WTC11 (cell line): ENCODE measurements at places on chromosomes 13 and 19. TPM values are rescaled to one million over a fixed set of nuclear protein-coding genes. Genes with fewer than 3 reads are reported as not detected.

The TMEM150B gene
- 0.44 to 0.50 TPM in 2 of 3 replicates, not detected in the other for total RNA-seq

The SGCG gene
- total RNA-seq = not detected in 3 replicates

DNA sequence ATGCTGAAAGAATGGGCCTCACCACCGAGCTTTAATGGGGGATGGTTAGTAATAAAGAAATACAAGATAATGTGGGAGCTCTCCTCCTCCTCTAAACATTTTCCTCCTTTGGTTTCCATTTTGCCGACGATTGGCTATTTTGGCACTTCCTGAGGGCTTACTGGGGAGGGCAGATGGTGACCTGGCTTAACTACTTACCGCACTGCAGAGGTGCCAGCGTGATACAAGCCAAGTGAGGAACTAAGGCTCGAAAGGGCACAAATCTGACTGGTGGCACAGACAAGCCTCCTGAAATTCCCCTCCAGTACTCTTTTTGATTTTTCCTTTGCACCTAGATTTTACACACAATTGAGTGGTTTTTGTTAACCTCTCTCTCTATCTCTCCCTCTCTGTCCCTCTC lies 53.3 kb upstream of the RAP2A start:
- DNase-seq = no peak
- no peak overlapping the region for H3K27ac ChIP-seq
- H3K27me3 ChIP-seq = no peaks in the 10 kb centered on the region
- no peaks in the 10 kb centered on the region for H3K4me1 ChIP-seq

DNA sequence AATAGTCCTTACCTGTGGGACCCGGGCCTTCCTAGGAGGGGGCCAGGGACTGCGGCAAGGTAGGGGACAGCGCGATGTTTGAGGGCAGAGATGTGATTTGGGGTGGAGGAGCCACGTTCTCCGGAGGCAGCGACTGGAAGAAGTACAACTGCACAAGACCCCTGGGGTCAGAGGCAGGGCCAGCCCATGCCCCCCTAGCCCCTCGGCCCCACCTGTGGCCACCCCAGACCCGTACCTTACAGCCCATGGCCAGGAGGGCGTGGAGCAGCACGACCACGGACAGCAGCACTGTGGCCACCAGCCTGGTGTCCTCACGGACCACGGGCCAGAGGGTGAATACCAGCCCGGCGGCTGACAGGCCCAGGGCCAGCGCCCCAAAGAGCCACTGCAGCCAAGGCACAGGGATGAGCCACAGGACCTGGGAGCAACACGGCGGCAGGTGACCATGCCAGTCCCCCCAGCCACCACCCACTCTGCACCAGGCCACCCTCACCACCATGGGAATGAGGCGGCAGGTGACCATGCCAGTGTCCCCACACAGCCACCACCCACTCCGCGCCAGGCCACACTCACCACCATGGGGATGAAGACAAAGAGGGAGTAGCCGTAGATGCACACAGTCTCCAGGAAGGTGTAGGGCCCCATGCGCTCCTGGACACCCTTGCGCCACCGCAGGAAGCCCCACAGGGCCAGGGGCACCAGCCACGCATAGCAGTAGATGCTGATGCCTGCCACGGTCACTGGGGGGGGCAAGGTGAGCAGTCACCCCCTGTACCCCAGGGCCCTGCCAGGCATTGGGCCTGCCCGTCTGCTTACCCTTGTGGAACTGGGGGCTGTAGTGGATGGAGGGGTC lies 5.0 kb downstream of the YIPF2 start:
- peaks cover 14% of the 10 kb centered on the region for H3K36me3 ChIP-seq

The KLK7 gene
- 0.66 to 0.87 TPM (median 0.78 TPM) in 3 replicates for total RNA-seq

GRCh38 chr13:27496536-27497273 lies 46.3 kb upstream of the MTIF3 start:
- no peaks in the 10 kb centered on the region for H3K36me3 ChIP-seq
- H3K4me3 ChIP-seq = no peak overlapping the region
- H3K27me3 ChIP-seq = no peaks in the 10 kb centered on the region
- DNase-seq = no peak
- H3K27ac ChIP-seq = no peak overlapping the region

GRCh38 chr13:112793545-112794445 lies 104.0 kb downstream of the ATP11A start:
- H3K27me3 ChIP-seq = no peaks in the 10 kb centered on the region
- H3K36me3 ChIP-seq = peaks cover 45% of the 10 kb centered on the region
- peak; percentile 8 for DNase-seq
- H3K27ac ChIP-seq = no peak overlapping the region; the same call in 1 of the 2 replicates
- peaks cover 28% of the 10 kb centered on the region for H3K4me1 ChIP-seq

DNA sequence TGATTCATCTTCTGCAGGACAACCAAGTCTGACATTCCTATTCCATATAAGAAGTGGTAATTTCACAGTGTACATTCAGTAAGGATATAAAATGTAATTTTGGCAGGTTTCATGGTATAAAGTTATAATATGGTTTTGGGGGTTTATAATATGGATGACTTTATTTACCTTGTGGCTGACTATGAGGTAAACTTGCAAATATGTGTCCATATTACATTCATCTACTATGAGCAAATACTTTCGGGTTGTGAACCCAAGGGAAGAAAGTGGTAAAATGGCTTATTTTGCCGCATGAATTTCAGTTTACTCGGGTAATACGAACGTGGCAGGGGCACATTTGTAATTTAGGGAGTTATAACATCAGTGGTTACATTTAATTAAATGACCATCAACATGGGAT lies 86.7 kb upstream of the TNFSF11 start:
- H3K4me3 ChIP-seq = no peak overlapping the region
- H3K36me3 ChIP-seq = peaks cover 5% of the 10 kb centered on the region; the same call in 1 of the 2 replicates
- no peaks in the 10 kb centered on the region for H3K4me1 ChIP-seq
- H3K27me3 ChIP-seq = no peaks in the 10 kb centered on the region
- no peak for DNase-seq

GRCh38 chr19:8240274-8241229 lies 31.4 kb downstream of the CERS4 start:
- DNase-seq = peak; percentile 76
- peaks cover 19% of the 10 kb centered on the region for H3K4me1 ChIP-seq
- peaks cover 29% of the 10 kb centered on the region for H3K36me3 ChIP-seq

The EID2B gene
- total RNA-seq = 2.7 to 3.6 TPM (median 2.7 TPM) in 3 replicates

DNA sequence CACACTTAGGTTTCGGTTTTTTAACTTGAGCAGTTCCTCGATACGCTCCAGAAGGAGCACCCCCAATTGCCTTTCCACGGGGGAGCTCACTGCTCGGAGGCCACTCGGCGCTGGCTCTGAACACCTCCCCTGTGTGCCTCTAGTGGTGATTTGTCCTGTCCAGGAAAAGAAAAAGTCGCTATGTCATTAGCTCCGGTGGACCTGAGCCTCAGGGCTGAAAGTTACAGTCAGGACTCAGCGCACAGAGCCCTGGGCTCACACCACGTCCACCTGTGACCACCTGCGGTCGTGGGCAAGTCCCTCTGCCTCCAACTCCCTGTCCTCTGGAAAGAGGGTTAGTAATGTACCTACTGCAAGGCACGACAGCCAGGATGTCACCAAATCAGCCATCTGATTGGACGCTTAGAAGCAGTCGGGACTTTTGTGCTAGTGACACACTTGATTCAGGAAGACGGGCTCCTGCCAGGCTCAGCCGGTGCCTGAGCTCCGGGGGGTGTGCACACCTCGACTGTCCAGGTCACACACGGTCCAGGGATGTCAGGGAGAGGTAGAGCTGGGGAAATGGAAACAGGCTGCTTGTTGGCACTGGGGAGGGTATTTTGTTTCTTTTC lies 3.9 kb upstream of the TMPRSS9 start:
- no peak overlapping the region for H3K27ac ChIP-seq
- peaks cover 5% of the 10 kb centered on the region for H3K4me1 ChIP-seq
- peaks cover 11% of the 10 kb centered on the region for H3K27me3 ChIP-seq
- H3K4me3 ChIP-seq = no peak overlapping the region

- H3K27me3 ChIP-seq = no peaks in the 10 kb centered on the region; the same call in 1 of the 2 replicates
- no peaks in the 10 kb centered on the region for H3K36me3 ChIP-seq
- no peak overlapping the region for H3K4me3 ChIP-seq
Observed at GRCh38 chr13:26943748-26944147, 183.2 kb upstream of the GPR12 start.

- no peaks in the 10 kb centered on the region for H3K27me3 ChIP-seq
- no peaks in the 10 kb centered on the region for H3K36me3 ChIP-seq
- H3K4me1 ChIP-seq = peaks cover 17% of the 10 kb centered on the region
- H3K4me3 ChIP-seq = no peak within 1 kb of the TSS
- no peak for DNase-seq
- no peak within 1 kb of the TSS for H3K27ac ChIP-seq
Observed at GRCh38 chr13:30735025-30735871, at the start of gene ALOX5AP. Gene ALOX5AP (plus strand): TSS chr13:30735543. CDS start chr13:30735606, 63 bp downstream.

The ANKRD24 gene
- total RNA-seq = 11.3 to 15.0 TPM (median 14.8 TPM) in 3 replicates

The GAPDHS gene
- 0.20 to 0.30 TPM in 2 of 3 replicates, not detected in the other for total RNA-seq

The PRSS57 gene
- not detected in 3 replicates for total RNA-seq

The TEX29 gene
- total RNA-seq = 0.32 to 0.68 TPM (median 0.37 TPM) in 3 replicates

GRCh38 chr19:40565355-40565754 lies 11.3 kb upstream of the SHKBP1 start:
- no peak overlapping the region for H3K27ac ChIP-seq
- DNase-seq = no peak
- peaks cover 7% of the 10 kb centered on the region for H3K4me1 ChIP-seq
- H3K36me3 ChIP-seq = 0 out of 2 replicates have a peak, but pooled peaks cover 3% of the 10 kb centered on the region
- no peak overlapping the region for H3K4me3 ChIP-seq

The CRX gene
- total RNA-seq = 0.17 to 0.53 TPM (median 0.25 TPM) in 3 replicates

The ZNF57 gene
- 6.7 to 8.9 TPM (median 6.8 TPM) in 3 replicates for total RNA-seq

The IRGC gene
- not detected in 3 replicates for total RNA-seq

- H3K4me3 ChIP-seq = no peak overlapping the region
- no peaks in the 10 kb centered on the region for H3K4me1 ChIP-seq
- H3K27ac ChIP-seq = no peak overlapping the region
- no peak for DNase-seq
- H3K27me3 ChIP-seq = no peaks in the 10 kb centered on the region
- peaks cover 7% of the 10 kb centered on the region; the same call in 1 of the 2 replicates for H3K36me3 ChIP-seq
Observed at GRCh38 chr13:48446464-48446863, 33.6 kb upstream of the LPAR6 start.

The GSX1 gene
- not detected in 3 replicates for total RNA-seq

The SLC46A3 gene
- 0.39 to 0.79 TPM (median 0.55 TPM) in 3 replicates for total RNA-seq

DNA sequence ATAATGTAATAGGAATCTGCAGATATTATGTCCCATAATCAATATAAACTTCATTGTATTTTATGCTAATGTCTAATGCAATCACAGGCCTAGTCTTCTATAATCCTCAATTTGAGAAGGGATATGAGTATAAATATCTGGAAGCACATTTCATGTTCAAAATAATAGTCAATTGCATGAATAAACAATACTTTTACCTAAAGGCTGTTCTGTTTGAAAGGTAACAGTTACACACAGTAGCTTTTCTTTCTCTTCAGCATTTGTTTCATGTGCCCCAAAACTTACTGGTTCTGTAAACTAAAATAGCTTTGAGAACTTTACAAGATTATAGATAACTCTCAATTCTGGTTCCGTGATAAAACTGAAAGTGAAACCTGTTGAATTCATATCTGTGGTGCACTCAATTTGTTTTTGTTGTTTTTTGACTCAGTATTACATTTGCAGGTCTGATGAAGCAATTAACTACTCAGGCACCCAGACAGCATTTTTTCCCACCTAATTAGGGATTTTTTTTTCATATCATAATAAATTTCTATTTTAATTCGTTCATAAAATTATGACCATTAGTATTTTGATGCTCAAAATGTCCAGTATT lies 1193.8 kb downstream of the SLITRK1 start:
- no peak overlapping the region for H3K27ac ChIP-seq
- no peak overlapping the region for H3K4me3 ChIP-seq
- no peaks in the 10 kb centered on the region; the same call in 1 of the 2 replicates for H3K27me3 ChIP-seq
- no peak for DNase-seq
- no peaks in the 10 kb centered on the region for H3K4me1 ChIP-seq

- H3K36me3 ChIP-seq = no peaks in the 10 kb centered on the region
- H3K4me1 ChIP-seq = peaks cover 8% of the 10 kb centered on the region
- peaks cover 57% of the 10 kb centered on the region for H3K27me3 ChIP-seq
- no peak for DNase-seq
- no peak overlapping the region for H3K27ac ChIP-seq
- H3K4me3 ChIP-seq = no peak overlapping the region
Observed at GRCh38 chr19:58535857-58536256, 8.0 kb upstream of the TRIM28 start.

GRCh38 chr19:13012690-13013608 lies 17.7 kb downstream of the NFIX start:
- peak overlapping the region; percentile 58 for H3K4me3 ChIP-seq
- H3K4me1 ChIP-seq = peaks cover 59% of the 10 kb centered on the region
- peaks cover 100% of the 10 kb centered on the region for H3K27me3 ChIP-seq
- DNase-seq = peak; percentile 44
- H3K36me3 ChIP-seq = peaks cover 3% of the 10 kb centered on the region; the same call in 1 of the 2 replicates

GRCh38 chr19:57245066-57245465 lies 4.6 kb downstream of the ZNF805 start:
- no peaks in the 10 kb centered on the region for H3K27me3 ChIP-seq
- peaks cover 10% of the 10 kb centered on the region for H3K4me1 ChIP-seq
- H3K36me3 ChIP-seq = peaks cover 24% of the 10 kb centered on the region
- H3K4me3 ChIP-seq = no peak overlapping the region
- DNase-seq = no peak

The BSG gene
- 758 to 847 TPM (median 841 TPM) in 3 replicates for total RNA-seq

- H3K4me1 ChIP-seq = peaks cover 33% of the 10 kb centered on the region
- peak overlapping the region; percentile 73 for H3K4me3 ChIP-seq
- H3K27me3 ChIP-seq = peaks cover 87% of the 10 kb centered on the region
- H3K27ac ChIP-seq = no peak overlapping the region
Observed at GRCh38 chr19:45472563-45473366, 5.0 kb downstream of the FOSB start.

GRCh38 chr13:22506096-22506691 lies 674.6 kb upstream of the SGCG start:
- no peaks in the 10 kb centered on the region for H3K36me3 ChIP-seq
- no peak for DNase-seq
- H3K27me3 ChIP-seq = no peaks in the 10 kb centered on the region
- H3K4me1 ChIP-seq = no peaks in the 10 kb centered on the region

DNA sequence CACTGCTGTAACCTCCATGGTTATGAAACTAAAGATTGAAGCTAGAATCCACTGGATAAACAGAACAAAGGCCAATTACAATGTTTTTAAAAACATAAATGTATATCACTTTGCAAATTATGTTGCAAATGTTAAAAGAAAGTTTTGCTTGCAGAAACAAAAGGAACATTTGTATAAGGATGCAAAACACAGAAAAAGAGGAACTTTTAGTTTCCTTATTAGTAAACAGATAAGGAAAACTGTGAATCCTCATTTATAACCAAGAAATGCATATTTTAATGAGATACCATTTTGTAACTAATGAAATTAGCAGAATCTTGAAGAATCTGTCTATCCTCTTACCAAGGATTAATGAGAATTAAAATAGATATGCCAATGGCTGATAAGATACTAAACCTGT lies 32.3 kb downstream of the LPAR6 start:
- peaks cover 3% of the 10 kb centered on the region for H3K36me3 ChIP-seq
- no peak for DNase-seq
- no peaks in the 10 kb centered on the region for H3K27me3 ChIP-seq
- H3K27ac ChIP-seq = no peak overlapping the region
- no peaks in the 10 kb centered on the region for H3K4me1 ChIP-seq

- H3K27ac ChIP-seq = no peak overlapping the region
Observed at GRCh38 chr13:50290186-50290585, 274.9 kb downstream of the KCNRG start.

GRCh38 chr13:77176350-77176749 lies 149.4 kb upstream of the FBXL3 start:
- no peaks in the 10 kb centered on the region for H3K4me1 ChIP-seq
- H3K27me3 ChIP-seq = no peaks in the 10 kb centered on the region
